ENCODE measurements at places on chromosomes 4 and X.

DNA sequence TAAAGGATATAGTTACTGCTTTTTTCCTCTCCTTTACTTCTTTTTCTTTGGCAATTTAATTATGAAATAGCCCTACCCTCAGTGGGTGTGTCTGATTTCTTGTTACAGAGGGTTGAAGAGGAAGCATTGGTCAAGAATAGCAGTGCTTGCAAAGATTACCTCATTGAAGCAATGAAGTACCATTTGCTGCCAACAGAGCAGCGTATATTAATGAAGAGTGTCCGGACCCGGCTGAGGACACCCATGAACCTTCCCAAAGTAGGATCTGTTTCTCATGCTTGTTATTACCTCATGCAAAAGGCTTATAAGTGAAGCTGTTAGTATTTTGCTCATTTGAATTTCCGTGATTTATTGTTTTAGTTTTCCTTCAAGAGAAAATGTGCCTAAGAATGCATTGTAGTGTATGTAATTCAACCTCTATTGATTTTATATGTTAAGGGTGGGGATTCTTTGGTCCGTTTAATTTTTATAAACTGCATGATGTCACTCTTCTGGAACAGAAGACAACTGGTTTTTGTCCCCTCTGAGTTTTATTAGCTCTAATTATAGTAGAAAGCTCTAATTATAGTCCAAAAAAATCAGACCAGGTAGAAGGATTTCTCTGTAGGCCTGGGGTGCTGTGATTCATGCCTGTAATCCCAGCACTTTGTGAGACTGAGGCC is 27.9 kb upstream of the MSMO1 start:
- peaks cover 18% of the 10 kb centered on the region for H3K4me1 ChIP-seq
- H3K4me3 ChIP-seq = no peak overlapping the region
- H3K27ac ChIP-seq = no peak overlapping the region
- no peak for DNase-seq
- H3K27me3 ChIP-seq = no peaks in the 10 kb centered on the region

GRCh38 chr4:29560452-29560851 is 1159.7 kb upstream of the PCDH7 start:
- H3K4me3 ChIP-seq = no peak overlapping the region
- H3K4me1 ChIP-seq = no peaks in the 10 kb centered on the region
- H3K27me3 ChIP-seq = no peaks in the 10 kb centered on the region
- no peak for DNase-seq

DNA sequence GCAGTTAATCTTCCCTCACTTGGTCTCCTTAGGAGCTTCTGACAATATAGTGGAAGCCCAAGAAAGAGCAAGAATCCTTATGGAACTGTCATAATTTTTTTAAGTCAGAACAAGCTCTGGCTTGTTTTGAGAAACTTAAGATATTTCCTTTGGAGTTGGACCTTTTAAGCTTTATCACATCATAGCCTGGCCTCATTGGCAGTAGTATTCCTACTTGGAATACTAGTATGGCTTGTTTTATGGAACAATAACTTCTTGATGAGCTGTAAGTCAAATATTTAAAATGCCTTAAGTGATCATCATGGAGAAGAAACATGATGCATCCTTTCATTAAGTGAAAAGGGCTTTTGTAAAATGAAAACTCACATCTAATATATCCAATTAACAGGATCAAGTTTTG is 78.0 kb upstream of the NRK start:
- H3K4me3 ChIP-seq = no peak overlapping the region
- H3K36me3 ChIP-seq = no peaks in the 10 kb centered on the region
- no peaks in the 10 kb centered on the region for H3K4me1 ChIP-seq
- H3K27me3 ChIP-seq = no peaks in the 10 kb centered on the region
- DNase-seq = no peak

DNA sequence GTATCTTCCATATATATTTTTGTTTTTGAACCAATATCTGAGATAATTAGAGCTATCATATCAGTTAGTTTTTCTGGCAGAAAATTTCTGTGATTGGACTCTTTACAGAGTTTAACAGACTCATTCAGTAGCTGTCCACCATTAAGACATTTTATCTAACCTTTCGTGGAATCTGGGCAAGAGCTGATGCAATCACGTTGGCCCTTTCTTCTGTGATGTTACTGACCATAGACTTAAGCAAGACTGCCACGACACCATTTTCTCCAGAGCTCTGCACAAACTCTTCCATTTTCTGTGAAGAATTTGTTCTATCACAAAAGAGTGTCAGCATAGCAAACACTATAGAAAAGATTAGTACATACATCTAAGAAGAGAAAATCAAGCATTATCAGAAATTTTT is 41.8 kb upstream of the UGT2B15 start:
- no peaks in the 10 kb centered on the region for H3K36me3 ChIP-seq
- no peaks in the 10 kb centered on the region for H3K4me1 ChIP-seq
- no peaks in the 10 kb centered on the region for H3K27me3 ChIP-seq
- no peak for DNase-seq
- no peak overlapping the region for H3K4me3 ChIP-seq
- H3K27ac ChIP-seq = no peak overlapping the region

GRCh38 chr4:113707048-113707447 is 54.5 kb downstream of the CAMK2D start:
- no peak for DNase-seq
- H3K4me1 ChIP-seq = peaks cover 13% of the 10 kb centered on the region
- no peak overlapping the region for H3K27ac ChIP-seq
- H3K4me3 ChIP-seq = no peak overlapping the region
- no peaks in the 10 kb centered on the region for H3K27me3 ChIP-seq

DNA sequence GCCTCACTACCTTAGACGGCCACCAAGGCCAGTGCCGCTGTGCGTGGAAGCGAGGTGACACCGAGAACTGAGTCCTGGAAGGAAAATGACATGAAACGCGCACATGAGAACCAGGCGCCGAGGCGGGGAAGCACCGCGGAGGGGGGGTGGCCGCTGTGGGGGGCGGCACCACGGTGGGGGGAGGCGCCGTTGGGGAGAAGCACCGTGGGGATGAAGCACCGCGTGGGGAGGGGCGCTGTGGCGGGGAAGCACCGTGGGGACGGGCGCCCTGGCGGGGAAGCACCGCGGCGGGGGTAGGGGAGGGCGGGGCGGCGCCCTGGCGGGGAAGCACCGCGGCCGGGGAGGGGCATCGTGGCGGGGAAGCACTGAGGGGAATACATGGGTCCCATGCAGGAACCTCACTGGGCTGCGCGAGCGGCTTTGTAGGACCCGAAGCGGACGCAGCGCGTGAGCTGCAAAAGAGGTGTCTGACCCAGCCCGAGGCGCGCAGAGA is 28.0 kb downstream of the PPP2R3B start:
- H3K4me1 ChIP-seq = peaks cover 31% of the 10 kb centered on the region
- no peak overlapping the region for H3K27ac ChIP-seq
- no peak for DNase-seq
- peaks cover 20% of the 10 kb centered on the region for H3K36me3 ChIP-seq
- no peaks in the 10 kb centered on the region for H3K27me3 ChIP-seq

- no peak overlapping the region for H3K4me3 ChIP-seq
- no peaks in the 10 kb centered on the region for H3K36me3 ChIP-seq
- no peak for DNase-seq
- no peak overlapping the region for H3K27ac ChIP-seq
- H3K4me1 ChIP-seq = no peaks in the 10 kb centered on the region
These were observed 2144.7 kb downstream of the PCDH7 start for GRCh38 chr4:32864713-32865351.

GRCh38 chr4:85420831-85421230 is 54.1 kb upstream of the ARHGAP24 start:
- no peak for DNase-seq
- H3K4me1 ChIP-seq = no peaks in the 10 kb centered on the region
- no peaks in the 10 kb centered on the region for H3K36me3 ChIP-seq
- H3K4me3 ChIP-seq = no peak overlapping the region

GRCh38 chr4:105348719-105349118 is 125.1 kb downstream of the PPA2 start:
- no peaks in the 10 kb centered on the region for H3K36me3 ChIP-seq
- H3K27me3 ChIP-seq = no peaks in the 10 kb centered on the region
- no peak for DNase-seq
- no peak overlapping the region for H3K4me3 ChIP-seq

- H3K4me1 ChIP-seq = peaks cover 21% of the 10 kb centered on the region
- DNase-seq = no peak
- no peak overlapping the region for H3K27ac ChIP-seq
- H3K36me3 ChIP-seq = peaks cover 3% of the 10 kb centered on the region
- H3K27me3 ChIP-seq = peaks cover 9% of the 10 kb centered on the region
These were observed 99.6 kb upstream of the MSX1 start for GRCh38 chr4:4759883-4760282.

- peaks cover 11% of the 10 kb centered on the region for H3K27me3 ChIP-seq
- H3K4me1 ChIP-seq = no peaks in the 10 kb centered on the region
- no peak for DNase-seq
- no peak overlapping the region for H3K4me3 ChIP-seq
- H3K27ac ChIP-seq = no peak overlapping the region
These were observed 22.3 kb upstream of the THOC2 start for GRCh38 chrX:123755107-123755506.

- H3K36me3 ChIP-seq = peaks cover 17% of the 10 kb centered on the region
- H3K4me3 ChIP-seq = no peak overlapping the region
- no peaks in the 10 kb centered on the region for H3K27me3 ChIP-seq
- no peak overlapping the region for H3K27ac ChIP-seq
- no peak for DNase-seq
These were observed 6.7 kb upstream of the IRAK1 start for GRCh38 chrX:154026136-154027021.

GRCh38 chrX:40120838-40121580 is 23.3 kb upstream of the BCOR start:
- DNase-seq = no peak
- H3K36me3 ChIP-seq = no peaks in the 10 kb centered on the region
- H3K4me1 ChIP-seq = no peaks in the 10 kb centered on the region
- H3K27me3 ChIP-seq = no peaks in the 10 kb centered on the region

- no peaks in the 10 kb centered on the region for H3K27me3 ChIP-seq
- peak overlapping the region; percentile 89 for H3K4me3 ChIP-seq
- DNase-seq = no peak
- H3K27ac ChIP-seq = peak overlapping the region; percentile 94
- peaks cover 63% of the 10 kb centered on the region for H3K4me1 ChIP-seq
- H3K36me3 ChIP-seq = peaks cover 28% of the 10 kb centered on the region
These were observed 3.4 kb downstream of the CTBP1 start for GRCh38 chr4:1245481-1246051.

- H3K27ac ChIP-seq = no peak overlapping the region
- peaks cover 5% of the 10 kb centered on the region for H3K4me1 ChIP-seq
- DNase-seq = no peak
- H3K27me3 ChIP-seq = no peaks in the 10 kb centered on the region
- no peak overlapping the region for H3K4me3 ChIP-seq
These were observed 30.0 kb upstream of the TADA2B start for GRCh38 chr4:7013175-7013574.

DNA sequence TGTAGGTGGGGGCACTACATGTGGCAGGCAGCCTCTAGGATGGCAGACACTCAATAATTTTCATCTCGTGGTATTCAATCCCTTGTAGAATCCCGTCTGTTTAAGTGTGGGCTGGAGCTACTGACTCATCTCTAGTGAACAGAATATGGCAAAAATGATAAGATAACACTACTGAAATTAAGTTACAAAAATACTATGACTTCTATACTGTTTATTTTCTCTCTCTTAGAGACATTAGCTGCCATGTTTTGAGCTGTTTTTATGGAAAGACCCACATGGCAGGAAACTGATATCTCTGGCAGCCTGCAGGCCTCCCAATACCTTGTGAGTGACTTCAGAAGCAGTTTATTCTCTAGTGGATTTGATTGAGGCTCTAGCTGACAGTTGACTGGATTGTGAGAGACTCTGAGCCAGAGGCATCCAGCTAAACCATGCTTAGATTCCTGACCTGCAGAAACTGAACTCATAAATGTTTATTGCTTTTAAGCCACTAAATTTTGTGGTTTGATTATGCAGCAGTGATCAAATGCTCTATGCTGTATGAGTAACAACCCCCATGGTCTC is 298.8 kb upstream of the CTSO start:
- DNase-seq = no peak
- no peaks in the 10 kb centered on the region for H3K4me1 ChIP-seq
- no peak overlapping the region for H3K27ac ChIP-seq
- no peaks in the 10 kb centered on the region for H3K36me3 ChIP-seq
- H3K27me3 ChIP-seq = no peaks in the 10 kb centered on the region

GRCh38 chr4:110175634-110176033 is 22.8 kb downstream of the ELOVL6 start:
- no peak for DNase-seq
- H3K27me3 ChIP-seq = no peaks in the 10 kb centered on the region
- no peak overlapping the region for H3K27ac ChIP-seq
- H3K4me3 ChIP-seq = no peak overlapping the region

GRCh38 chr4:42605264-42605663 is 51.6 kb downstream of the ATP8A1 start:
- H3K27ac ChIP-seq = peak overlapping the region; percentile 3
- H3K4me1 ChIP-seq = peaks cover 33% of the 10 kb centered on the region
- no peak for DNase-seq
- H3K4me3 ChIP-seq = no peak overlapping the region
- H3K27me3 ChIP-seq = no peaks in the 10 kb centered on the region

GRCh38 chr4:2497931-2498330 is 29.0 kb downstream of the RNF4 start:
- H3K27ac ChIP-seq = no peak overlapping the region
- no peak overlapping the region for H3K4me3 ChIP-seq
- H3K36me3 ChIP-seq = peaks cover 67% of the 10 kb centered on the region
- peaks cover 16% of the 10 kb centered on the region for H3K4me1 ChIP-seq
- no peak for DNase-seq

DNA sequence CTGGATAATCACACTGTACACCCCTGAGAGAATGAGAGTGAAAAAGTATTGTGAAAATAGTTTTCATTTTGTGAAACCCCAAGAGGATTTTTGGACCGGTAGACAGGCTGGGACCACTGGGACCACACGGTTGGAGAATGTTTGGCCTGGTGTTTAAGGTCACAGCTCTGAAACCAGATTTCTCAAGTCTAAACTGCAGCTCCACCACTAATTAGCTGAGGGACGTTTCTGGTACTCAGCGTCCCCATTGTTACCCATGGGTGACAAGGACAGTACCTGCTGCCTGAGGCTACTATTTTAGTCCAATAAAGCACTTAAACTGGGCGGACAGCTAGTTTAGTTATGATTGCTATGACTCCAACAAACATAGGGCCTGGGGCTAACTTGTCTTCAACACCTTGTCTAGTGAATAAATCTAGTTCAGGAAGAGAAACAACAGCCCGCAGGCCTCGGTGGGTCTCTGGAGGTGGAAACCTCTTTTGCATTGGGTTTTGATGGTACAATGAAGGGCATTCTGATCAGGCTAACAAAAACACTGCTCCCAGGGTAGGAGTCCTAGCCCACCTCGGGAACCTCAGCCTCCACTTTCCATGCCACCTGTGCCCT is 509 bp upstream of the USP11 start:
- no peak for DNase-seq
- H3K27me3 ChIP-seq = no peaks in the 10 kb centered on the region
- H3K27ac ChIP-seq = peak overlapping the region; percentile 100
- peaks cover 20% of the 10 kb centered on the region for H3K4me1 ChIP-seq
- peak overlapping the region; percentile 93 for H3K4me3 ChIP-seq

DNA sequence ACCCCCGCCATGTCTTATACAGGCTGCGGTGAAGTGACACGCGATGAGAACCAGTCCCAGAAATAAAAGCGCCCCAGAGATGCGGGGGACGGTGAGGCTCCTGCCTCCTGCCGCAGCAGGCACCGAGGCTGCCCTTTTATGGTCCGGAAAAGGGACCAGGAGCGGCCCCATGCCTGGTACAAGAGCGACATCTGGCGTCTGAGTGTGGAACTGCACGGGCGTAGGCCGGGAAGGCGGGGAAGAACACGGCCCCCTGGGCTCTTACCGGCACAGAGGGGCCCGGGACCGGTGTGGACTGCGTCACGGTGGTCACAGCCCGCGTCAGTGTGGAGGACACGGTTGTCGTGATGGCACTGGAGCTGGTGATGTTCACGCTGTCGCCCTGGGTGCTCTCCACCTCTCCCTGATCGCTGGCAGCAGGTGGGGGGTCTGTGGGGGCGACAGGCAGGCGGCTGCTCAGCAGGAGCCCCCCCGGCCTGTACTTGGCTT is 8.9 kb upstream of the RENBP start:
- no peaks in the 10 kb centered on the region for H3K4me1 ChIP-seq
- DNase-seq = peak; percentile 72
- no peak overlapping the region for H3K4me3 ChIP-seq
- H3K27ac ChIP-seq = peak overlapping the region; percentile 83
